ENCODE measurements at places on chromosomes 11 and 22.

DNA sequence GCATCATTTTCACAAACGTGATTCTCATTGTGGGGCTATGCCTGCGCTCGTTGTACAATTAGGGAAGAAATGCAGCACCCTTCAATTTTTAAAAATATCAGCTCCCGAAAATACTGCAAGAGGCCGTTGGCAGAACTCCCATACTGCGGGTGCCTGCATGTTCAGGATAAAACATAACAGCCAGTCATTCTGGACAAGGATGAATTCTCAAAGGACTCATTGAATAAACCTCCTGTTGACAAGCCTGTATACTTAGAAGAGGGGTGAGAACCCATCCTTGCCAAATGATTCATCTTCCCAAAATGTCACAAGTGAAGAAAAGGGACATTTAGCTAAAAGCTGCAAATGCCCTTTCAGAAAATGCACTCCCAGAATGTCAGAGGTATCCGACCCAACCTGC lies 141.9 kb downstream of the CSNK2A3 start:
- no peak for DNase-seq

GRCh38 chr22:24506802-24507438 lies 11.8 kb downstream of the UPB1 start:
- no peak for DNase-seq

- DNase-seq, result no peak
Measured at GRCh38 chr11:103494491-103494890, 385.3 kb downstream of the DYNC2H1 start.

DNA sequence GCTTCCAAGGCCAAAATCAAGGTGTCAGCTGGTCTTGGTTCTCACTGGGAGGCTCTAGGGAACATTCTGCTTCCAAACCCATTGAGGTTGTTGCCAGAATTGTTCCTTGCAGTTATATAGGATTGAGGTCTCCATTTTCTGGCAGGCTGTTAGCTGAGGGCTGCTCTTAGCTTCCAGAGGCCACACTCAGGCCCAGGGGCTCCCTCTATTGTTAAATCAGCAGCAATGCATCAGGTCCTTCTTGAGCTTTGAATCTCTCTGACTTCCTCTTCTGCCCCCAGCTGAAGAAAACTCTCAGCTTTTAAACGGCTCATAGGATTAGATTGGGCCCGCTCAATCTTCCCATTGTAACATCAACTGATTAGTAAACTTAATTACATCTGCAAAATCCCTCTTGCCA lies 39.3 kb upstream of the BSX start:
- peak; percentile 61 for DNase-seq

- DNase-seq, result peak; percentile 83
Measured at GRCh38 chr11:61947486-61948210, 2.5 kb upstream of the BEST1 start.

GRCh38 chr22:23220485-23221350 lies 40.4 kb downstream of the BCR start:
- DNase-seq, result peak; percentile 65

DNA sequence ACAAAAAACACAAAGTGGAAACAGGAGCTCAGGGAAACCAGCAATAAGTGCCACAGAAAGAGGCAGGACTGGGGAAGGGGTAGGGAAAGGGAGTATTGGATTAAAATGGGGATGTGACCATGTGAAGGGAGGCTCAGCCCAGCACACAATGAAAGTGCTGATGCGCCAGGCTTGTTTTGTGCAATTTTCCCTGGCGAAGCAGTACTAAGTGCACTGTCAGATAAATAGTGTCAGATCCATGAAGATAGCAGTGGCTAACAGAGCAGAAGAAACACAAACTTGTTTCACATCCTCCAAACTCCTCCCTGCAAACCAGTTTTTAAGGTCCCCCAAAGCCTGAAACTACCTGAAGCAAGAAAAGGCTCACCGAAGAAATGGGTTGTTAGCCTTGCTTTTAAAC lies 50.7 kb upstream of the RAPSN start:
- no peak for DNase-seq

- no peak for DNase-seq
Measured at GRCh38 chr11:20003351-20003750, 156.9 kb downstream of the DBX1 start.

- no peak for DNase-seq
Measured at GRCh38 chr11:36743039-36743438, 145.0 kb upstream of the RAG2 start.

- DNase-seq, result no peak
Measured at GRCh38 chr11:3160252-3161031, 4.7 kb downstream of the OSBPL5 start.
